ENCODE measurements at places on chromosomes 5 and 9.

GRCh38 chr5:107704681-107705401 is 34.1 kb upstream of the EFNA5 start:
- DNase-seq: no peak

DNA sequence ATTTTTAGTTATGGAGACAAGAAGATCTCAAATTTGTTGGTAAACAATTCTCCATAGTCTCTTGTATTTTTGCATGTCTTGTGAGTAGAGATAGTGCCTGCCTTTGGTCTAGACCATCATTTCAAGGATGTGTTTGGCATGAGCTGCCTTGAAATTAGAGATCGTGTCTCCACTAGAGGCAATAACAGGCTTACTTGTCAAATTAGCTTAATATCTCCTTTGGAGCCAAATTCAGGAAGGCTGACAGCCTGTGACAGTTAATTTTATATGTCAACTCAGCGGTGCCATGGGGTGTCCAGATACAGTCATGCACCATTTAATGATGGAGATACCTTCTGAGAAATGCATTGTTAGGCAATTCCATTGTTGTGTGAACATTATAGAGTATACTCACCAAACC is 24.8 kb upstream of the PRDM9 start:
- no peak for DNase-seq

GRCh38 chr5:7852542-7852941 is 1.6 kb upstream of the CFAP90 start:
- no peak for DNase-seq

GRCh38 chr9:6243746-6244145 is 28.1 kb downstream of the IL33 start:
- no peak for DNase-seq

DNA sequence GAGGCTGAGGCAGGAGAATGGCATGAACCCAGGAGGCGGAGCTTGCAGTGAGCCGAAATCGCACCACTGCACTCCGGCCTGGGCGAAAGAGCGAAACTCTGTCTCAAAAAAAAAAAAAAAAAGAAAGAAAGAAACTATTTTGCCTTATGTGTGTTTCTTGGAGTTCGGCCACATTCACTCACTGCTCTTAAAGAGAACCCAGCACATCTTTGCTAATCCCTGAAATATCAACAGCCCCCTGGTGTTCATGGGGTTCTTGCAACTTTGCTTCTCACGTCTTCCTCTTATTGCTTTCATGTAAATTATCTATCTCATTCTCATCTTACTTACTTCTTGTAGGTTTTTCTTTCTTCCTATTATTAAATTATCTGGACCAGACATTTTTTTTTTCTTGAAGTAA is 126.3 kb upstream of the ASTN2 start:
- DNase-seq: no peak

DNA sequence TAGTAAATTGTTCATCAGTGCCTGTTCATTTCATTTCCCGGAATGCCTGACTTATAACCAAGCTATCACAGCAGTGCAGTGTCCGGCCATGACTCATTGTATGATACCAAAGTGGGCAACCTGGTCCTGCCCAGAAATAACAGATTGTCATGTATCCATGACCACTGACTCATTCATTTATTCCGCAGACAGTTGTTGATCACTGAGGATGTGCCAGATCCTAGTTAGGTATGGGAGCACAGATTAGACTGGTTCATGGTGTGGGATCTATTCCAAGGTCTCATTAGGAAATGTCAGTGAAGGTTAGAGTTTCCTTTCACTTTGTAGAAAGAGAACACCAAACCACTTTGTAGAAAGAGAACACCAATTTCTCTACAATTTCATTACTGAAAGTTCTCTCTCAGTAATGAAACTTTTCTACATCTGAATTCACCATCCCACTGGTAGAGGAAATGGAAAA is 8.7 kb downstream of the NREP start:
- DNase-seq: no peak

GRCh38 chr5:89948977-89949376 is 460.6 kb downstream of the CETN3 start:
- DNase-seq: no peak

- DNase-seq: no peak
Observed at GRCh38 chr5:90399251-90399650, 10.3 kb downstream of the CETN3 start.

DNA sequence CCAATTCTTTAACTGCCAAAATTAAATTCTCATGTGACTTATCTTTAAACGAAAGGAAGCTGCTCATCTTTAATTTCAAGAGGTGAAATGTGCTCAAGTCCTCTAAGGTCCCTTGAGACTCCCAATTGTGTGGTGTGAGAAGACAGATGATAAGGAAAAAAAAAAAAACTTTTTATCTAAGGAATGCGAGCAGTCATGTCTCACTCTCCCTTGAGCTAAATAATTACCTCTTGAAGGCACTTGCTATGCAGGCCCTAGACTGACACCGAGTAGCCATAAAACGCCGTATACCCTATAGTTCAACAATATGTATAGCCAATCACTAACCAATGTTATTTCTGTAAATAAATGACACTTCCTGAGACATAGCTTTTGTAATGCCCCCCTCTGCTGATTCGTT is 1.5 kb upstream of the DTWD2 start:
- no peak for DNase-seq

DNA sequence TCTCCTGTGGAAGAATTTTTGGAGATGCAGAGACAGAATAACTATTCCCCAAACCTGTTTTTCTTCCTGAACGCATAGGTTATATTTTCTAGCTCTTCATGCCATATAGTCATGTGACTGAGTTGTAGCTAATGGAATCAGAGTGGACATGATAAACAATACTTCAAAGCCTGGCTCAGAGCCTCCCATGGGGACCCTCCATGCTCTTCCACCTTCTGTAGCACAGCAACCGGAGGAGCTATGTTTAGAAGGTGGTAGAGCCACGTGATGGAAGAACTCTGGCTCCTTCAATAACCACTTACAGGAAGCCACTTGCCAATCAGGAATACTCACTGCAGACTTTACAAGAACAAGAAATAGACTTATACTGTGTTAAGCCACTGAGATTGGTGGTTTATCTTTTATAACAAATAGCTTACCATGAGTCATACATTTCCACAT is 39.2 kb downstream of the NADK2 start:
- no peak for DNase-seq

GRCh38 chr5:101686536-101687157 is 609.4 kb downstream of the SLCO4C1 start:
- DNase-seq: no peak

GRCh38 chr5:157665467-157666070 is 5.8 kb upstream of the C5orf52 start:
- DNase-seq: peak; percentile 60

- DNase-seq: no peak
Observed at GRCh38 chr9:89807101-89807395, 202.2 kb downstream of the GADD45G start.

GRCh38 chr5:10898514-10898913 is 137.5 kb upstream of the DAP start:
- DNase-seq: no peak

DNA sequence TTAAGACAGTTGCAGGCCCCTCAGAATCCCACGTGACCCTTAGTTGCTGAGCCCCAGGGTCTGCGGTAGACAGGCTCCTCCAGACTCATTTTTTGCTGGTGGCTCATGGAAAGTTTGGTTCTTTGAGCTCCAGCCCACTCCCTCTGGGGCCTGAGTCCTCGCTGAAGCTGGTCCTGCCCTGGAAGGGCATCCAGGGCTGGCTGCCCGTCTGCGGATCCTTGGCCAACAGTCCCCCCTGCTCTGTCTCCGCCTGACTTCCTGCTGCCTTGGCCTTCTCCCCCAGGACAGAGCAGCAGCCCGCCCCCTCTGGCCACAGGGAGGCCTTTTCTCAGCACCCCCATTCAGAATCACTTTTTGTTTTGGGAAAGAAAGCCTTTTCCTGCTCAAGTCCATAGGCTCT is 24.4 kb downstream of the SLC6A7 start:
- DNase-seq: no peak

DNA sequence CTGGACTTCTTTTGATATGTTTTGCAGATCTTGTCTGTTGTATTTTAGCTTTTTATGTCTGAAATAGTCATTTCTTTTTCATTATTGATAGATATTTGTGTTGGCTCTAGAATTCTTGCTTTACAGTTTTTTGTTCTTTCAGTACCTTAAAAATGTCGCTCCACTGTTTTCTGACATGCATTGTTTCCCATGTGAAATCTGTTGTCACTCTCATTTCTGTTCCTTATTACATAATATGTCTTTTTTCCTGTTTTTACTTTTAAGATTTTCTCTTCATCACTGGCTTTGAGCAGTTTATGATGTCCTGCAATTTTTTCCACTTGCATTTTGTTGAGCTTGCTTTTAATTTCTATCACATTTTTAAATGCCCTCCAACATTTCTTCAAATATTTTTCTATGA is 270.4 kb upstream of the TARS1 start:
- DNase-seq: no peak

GRCh38 chr5:181190711-181191525 is 14.1 kb downstream of the TRIM7 start:
- peak; percentile 40 for DNase-seq

- no peak for DNase-seq
Observed at GRCh38 chr5:143644727-143645126, 167.2 kb upstream of the HMHB1 start.

DNA sequence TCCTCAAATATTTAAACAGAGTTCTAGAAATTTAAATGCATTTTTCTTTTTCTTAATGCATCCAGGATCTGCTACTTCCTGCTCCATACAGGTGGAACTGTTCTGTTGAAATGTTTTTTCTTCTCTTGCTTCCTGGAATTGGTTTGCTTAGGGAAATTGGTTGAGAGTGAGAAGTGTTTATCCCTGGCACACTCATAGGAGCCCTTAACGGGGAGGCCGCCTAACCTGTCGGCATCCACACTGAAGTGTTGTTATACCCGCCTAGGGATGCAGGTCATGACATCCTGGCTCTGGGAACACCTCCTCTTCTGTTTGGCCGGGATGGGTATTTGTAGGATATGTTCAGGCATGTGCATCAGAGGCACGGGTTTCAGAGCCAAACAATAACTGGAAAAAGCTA is 239.7 kb downstream of the GADD45G start:
- no peak for DNase-seq

DNA sequence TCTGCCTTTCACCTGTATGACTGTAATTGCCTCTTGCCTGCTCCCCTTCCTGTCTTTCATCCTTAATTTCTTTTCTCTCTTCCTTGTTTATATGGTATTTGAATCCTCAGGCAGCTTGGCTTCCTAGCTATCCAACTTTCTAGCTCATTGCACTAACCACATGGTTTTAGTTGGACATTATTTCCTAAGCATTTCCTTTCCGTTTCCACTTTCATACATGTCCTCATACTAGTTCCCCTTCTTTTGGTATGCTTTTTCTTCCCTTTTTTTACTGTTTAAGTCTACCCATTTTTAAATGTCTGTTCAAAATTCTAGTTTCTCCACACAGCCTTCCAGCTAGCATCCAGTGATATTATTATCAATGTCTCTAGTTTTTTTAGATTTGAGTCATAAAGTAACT is 6.6 kb downstream of the CWC27 start:
- DNase-seq: no peak

DNA sequence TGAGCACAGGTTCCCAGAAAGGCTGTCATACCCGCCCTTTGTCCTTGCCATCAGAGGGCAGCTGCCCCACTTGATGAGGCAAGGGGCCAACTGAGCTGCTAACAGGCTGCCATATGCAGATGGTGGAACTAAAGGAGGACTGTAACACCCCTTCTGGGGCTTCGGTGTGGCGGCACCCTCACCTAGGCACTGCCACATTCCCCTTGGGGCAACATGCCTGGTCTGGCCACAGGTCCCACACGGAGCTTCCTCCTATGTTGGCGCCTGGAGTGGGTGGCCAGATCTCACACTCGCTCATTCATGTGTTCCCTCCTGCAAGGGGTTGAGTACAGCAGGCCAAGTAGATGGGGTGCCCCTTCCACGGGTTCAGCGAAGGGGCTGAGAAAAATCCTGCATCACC is 777.4 kb upstream of the CHD1 start:
- no peak for DNase-seq

DNA sequence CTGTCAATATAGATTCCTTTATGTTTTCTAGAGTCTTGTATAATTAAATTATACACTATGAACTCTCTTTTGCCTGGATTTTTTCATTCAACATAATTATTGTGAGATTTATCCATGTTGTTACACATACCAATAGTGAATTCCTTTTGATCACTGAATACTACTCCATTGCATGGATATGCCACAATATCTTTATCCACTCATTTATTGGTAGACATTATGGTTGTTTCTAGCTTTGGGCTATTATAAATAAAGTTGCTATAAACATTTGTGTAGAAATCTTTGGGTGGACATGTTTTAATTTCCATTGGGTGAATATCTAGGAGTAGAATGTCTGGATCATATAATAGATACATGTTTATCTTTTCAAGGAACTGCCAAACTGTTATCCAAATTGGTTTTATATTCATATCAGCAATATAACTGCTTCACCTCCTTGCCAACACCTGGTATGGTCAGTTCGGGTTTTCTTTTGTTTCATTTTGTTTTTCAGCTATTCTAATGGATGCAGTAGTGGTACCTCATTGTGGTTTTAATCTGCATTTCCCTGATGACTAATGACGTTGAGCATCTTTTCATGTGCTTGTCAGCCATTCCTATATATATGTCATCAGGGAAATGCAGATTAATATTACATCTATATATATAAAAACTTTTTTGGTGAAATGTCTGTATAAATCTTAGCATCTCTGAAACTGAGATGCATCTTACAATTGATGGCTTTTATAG is 32.1 kb upstream of the TCF7 start:
- DNase-seq: no peak

- no peak for DNase-seq
Observed at GRCh38 chr9:36891341-36891811, 142.7 kb downstream of the PAX5 start.

DNA sequence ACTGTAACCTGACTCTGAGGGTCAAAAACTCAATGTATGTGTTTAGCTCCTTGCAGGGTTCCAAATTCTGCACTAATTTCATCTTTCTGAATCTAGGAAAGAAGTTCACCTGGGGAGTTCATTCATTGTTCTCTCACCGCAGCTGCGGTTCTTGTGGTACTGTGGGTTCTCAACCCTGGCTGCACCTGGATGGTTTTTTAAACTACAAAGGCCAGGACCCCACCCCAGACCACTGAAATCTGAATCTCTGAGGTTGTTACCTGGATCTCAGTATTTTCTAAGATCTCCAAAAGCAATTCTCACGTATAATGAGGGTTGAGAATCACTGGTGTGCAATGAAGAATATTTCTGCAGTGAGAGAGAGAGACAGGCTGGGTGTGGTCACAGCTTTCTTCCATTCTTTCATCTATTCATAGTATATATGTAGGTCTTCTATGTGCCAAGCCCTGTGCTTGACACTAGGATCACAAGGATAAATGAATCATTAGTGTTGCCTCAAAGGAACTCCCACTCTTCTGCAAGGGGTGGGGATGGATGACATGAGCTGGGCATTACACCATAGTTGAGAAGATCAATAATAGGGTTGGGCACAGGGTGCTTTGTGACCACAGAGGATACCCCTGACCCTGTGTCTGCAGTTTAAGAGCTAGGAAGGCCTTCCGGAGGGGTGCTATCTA is 109.8 kb downstream of the GALNT10 start:
- DNase-seq: no peak

- DNase-seq: no peak
Observed at GRCh38 chr5:178625679-178626483, 969 bp downstream of the CLK4 start.
